Mesothelial cell of epicardium (in vitro differentiated cells): ENCODE measurements at places on chromosomes 5 and 9. TPM values are rescaled to one million over a fixed set of nuclear protein-coding genes. Genes with fewer than 3 reads are reported as not detected.

DNA sequence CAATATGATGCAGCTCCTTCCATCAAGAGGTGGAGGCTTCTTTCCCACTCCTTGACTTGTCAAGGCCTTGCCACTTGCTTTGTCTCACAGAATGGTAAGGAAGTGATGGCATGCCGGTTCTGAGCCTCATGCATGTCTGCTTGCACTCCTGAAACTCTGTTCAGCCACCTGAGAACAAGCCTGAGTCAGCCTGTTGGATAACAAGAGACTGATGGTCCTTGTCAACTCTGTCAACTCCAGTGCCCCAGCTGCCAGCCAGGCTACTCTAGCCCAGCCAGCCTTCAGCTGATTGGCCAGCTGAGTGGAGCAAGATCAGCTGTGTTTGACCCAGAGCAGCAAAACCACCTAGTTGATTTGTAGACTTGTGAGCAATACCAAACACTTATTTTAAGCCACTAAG is 4.4 kb upstream of the TENT4A start:
- DNase-seq, result no peak

GRCh38 chr5:1883120-1883924 is 597 bp upstream of the IRX4 start:
- no peak for DNase-seq

DNA sequence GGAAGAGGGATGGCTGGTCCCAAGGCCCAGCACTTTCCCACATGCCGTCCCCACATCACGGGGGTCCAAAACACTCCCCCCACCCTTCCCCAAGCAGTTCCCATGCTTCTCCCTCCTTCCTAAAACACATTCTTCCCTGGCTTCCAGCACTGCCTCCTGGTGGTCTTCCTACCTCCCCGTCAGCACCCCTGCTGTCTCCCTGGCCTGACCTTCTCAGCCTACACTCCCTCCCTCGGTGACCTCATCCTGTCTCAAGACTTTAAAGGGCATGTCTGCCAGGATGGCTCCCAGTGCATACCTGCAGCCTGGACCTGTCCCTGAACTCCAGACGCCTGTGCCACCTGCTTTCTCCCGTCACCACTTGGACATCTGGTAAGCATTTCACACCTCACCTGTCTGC is 4.3 kb upstream of the NCS1 start:
- no peak for DNase-seq

Gene PCDHB12
- 5.8 to 6.4 TPM (median 6.1 TPM) in 3 replicates for total RNA-seq

GRCh38 chr5:137822984-137823383 is 44.7 kb upstream of the MYOT start:
- DNase-seq, result no peak

DNA sequence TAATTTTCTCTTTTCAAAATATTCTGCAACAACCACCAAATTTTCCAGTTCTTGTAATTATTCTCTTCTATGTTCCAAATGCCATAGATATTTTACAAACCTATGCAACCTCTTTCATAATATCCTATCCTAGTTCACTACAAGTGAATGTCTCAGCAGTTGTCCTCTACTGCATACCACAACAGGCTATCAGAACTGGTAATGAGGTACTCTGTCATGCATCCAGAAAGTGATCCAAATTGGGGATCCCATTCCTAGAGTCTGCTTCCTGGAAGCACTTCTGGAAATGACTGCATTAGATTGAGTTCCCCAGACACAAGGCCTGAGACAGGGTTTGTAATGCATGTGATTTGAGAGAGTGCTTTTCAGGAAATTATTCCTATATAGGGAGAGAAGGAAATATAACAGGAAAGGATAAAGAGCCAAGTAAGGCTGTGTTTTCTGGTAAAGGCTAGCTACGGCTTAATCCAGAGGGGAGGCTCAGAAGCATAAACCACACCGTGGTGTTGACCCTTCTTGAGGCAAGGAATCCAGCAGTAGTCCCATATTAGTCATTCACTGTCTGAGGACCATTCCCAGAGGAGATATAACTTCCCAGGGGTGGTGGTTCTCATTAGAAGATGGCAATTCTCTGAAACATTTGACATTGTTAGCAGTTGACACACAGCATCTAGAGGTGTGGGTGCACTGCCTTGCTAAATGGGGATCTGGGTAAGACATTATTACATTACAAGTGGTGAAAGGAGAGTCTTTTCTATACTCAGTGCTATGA is 80.3 kb upstream of the FST start:
- DNase-seq, result no peak
